Muscle of back (tissue), 13 donors: ENCODE measurements at places on chromosomes 6 and 20.

DNA sequence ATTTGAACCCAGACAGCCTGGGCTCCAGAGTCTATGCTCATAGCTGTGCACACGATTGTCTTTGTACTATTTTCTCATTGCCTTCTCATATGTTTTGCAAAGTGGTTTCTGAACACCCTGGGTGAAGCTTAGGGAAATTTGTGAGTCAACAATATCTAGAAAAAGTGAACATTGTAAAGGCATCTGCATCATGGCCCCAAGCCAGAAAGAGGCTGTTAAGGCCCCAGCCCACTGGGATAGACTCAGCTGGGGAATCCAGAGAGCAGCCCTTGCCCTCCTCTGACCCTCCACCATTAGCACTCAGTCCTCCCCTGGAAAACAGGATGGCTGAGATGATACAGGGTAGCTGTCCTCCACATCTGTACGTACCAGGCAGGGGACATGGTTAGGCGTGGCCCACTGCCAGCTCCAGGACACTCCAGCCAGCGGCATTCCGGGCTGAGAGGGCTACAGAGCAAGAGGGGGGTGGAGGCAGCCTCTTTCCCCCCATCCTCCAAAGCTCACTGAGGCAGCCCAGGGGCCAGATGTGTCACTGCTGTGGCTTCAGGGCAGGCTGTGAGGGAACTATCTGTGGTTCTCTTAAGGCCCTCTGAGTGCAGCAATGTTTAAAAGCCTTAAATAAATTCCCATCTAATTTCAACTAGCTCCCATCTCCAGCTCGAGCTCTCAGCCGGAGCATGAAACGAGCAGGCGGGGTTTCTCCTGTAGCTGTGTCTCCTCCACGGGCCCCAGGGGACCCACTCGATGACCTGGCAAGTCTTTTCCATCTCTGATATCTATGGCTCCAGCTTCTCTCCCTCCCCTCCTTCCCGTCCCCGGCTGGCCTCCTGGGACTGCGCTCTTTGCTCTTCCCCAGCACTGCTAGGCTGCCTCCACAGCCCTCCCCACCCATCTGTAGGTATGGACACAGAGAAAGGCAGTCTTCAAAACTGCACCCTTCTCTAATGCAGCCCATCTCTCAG lies 209.4 kb upstream of the LRFN2 start:
- DNase-seq = no peak

GRCh38 chr6:159908535-159908934 lies 17.7 kb downstream of the MAS1 start:
- no peak for DNase-seq

DNA sequence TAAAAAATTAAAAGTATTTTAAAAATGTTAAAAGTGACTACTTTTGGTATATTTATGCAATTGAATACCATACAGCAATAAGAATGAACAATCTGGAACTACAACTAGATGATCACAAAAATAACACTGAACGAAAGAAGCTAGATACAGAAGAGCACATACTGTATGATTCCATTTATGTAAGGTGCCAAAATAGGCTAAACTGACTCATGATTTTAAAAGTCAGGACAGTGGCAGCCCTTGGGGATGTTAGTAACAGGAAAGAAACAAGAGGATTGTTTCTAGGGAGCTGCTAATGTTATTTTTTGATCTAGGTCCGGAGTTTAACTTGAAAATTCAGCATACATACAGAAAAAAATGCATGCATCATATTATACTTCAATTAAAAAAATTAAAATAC lies 42.3 kb downstream of the KIF13A start:
- no peak for DNase-seq

DNA sequence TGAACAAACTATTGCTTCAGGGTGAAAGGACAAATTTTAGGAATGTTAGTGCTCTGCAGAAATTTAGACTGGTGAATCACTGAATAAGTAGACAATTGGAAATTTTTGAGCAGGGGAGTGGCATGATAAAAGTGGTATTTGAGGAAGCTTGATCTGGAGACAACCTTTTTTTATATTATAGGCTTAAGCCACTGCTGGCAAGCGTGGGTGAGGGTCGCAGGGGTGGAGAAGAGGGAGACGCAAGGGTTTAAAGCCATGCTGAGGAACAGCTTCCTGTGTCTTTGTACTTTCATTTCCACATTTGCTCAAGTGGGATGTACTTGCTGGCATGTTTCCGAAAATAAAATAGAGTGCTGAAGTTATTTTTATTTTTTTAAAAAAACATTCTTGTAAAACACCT lies 23.7 kb downstream of the NCOA7 start:
- DNase-seq = no peak

- no peak for DNase-seq
These were observed 390.5 kb downstream of the QKI start for GRCh38 chr6:163804991-163805390.

DNA sequence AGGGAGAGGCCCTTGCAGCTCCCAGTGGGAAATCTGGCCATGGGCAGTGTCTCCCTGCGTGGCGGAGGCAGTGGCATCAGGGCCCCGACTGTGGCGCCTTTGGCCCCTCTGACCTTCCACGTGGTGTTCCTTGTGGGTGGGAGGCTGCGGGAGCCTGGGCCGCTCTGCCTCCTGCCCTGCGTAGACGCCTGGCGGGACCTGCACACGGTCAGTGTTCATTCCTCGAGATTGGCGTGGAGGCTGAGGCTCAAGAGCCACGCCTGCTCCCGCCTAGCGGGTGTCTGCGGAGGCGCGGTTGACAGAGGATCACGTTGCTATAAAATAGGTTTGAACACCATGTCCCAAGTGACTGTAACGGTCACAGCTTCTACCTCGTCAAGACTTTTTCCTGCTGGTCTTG lies 14.0 kb downstream of the COL9A3 start:
- DNase-seq = peak; percentile 19

DNA sequence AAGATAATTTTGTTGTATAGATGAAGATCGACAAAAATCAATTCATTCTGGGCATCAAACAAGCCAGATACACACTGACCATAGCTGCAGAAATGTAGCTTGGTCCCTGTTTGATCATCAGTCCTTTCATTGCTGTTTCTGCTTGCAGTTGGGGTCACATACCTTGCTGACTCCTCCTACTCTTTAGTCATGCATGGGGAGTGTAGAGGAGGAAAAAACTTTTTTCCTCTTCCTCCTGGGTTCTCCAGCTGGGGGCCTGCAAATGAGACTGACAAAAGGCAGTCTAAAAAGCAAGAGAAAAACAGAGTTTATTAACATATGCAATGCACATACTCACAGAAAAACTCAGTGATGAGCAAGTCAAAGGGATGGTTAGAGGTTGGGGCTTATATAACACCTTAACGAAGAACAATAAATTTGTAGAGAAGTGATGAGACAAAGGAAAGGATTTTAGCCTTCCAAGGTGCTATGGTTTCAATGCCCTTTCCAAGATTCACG lies 105.8 kb downstream of the QRSL1 start:
- no peak for DNase-seq

DNA sequence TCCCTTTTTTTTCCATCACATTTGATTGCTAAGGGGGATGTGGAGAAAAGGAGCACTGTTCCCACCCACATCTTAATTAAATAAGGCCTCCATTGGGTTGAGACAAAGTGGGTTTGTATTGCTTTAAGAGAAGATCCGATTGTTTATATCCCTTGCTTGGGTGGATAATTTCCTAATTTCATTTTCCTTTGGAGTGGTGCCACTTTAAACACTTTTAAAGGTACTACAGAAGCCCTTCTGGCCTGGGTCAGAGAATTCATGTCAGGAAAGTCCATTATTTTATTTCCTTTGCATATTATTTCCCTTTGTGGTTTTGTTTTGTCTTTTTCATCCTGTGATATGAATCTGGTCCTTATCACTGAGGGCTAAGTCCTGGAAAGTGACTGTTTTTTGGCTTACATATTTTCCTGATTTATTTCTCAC lies 56.9 kb downstream of the PHACTR2 start:
- no peak for DNase-seq
